ENCODE measurements at places on chromosomes 12 and 14. TPM values are rescaled to one million over a fixed set of nuclear protein-coding genes. Genes with fewer than 3 reads are reported as not detected.

TMEM132C gene
- total RNA-seq = not detected

TSPAN9 gene
- total RNA-seq = 6.1 TPM

TMEM121 gene
- 15.5 TPM for total RNA-seq

RNU4-1 gene
- under 0.01 TPM for total RNA-seq

RERGL gene
- not detected for total RNA-seq

P2RX7 gene
- 0.75 TPM for total RNA-seq

POTEG gene
- 20.4 TPM for total RNA-seq

TAS2R7 gene
- not detected for total RNA-seq

HNRNPC gene
- total RNA-seq = 859 TPM

DHH gene
- total RNA-seq = 0.29 TPM

TTC7B gene
- total RNA-seq = 21.6 TPM

RPS6KL1 gene
- 6.9 TPM for total RNA-seq

IPO4 gene
- total RNA-seq = 134 TPM

PRIMA1 gene
- not detected for total RNA-seq

ASCL4 gene
- total RNA-seq = not detected

NDUFA9 gene
- total RNA-seq = 76.6 TPM

DTX3 gene
- 28.2 TPM for total RNA-seq

GPR68 gene
- total RNA-seq = not detected

AKT1 gene
- 90.9 TPM for total RNA-seq

VCPKMT gene
- total RNA-seq = 6.9 TPM
